Activated naive CD8-positive, alpha-beta T cell treated with anti-CD3 and anti-CD28 coated beads for 36 hours (primary cell): ENCODE measurements at places on chromosomes 3 and 15.
A peak's percentile ranks its signal among the peaks of the same experiment; 100 is the strongest.

- no peak for DNase-seq
These were observed 150.8 kb upstream of the KCNMB2 start for GRCh38 chr3:178385280-178385952.

GRCh38 chr3:72440491-72440890, 407.8 kb downstream of the SHQ1 start:
- no peak for DNase-seq

DNA sequence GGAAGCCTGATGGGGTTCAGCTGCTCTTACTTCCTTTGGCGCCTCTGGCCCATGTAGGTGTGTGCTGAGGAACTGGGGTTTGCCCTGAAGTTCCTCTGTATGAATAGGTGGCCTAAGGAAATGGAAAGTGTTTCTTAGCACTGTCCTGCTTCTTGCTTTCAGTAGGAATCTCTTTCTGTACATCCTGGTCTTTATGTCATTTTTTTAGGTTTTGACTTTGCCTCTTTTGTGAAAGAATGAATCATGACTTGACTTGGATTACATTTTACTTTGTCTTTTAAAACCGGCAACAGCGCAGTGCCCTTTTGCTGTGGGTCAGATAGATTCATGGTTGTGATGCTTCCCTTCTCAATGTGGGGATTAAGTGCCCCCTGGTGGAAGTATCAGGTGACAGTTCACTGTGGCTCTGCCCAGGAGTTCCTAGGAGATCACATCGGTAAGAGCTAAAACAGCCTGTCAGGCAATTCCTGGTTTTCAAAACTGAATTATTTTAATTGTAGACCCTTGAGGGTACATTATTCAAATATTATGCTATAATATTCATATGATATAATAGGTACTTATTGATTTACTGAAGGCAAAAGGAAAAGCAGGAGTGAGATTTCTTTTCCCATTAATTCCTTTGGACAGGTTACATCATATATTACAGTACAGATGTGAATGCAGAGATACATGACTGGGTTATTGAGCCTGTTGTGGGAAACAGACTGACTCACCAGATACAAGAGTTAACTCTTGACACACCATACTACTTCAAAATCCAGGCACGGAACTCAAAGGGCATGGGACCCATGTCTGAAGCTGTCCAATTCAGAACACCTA, 95.4 kb downstream of the HCN4 start:
- peak; percentile 31 for DNase-seq

GRCh38 chr3:48013288-48013980, 2.8 kb downstream of the MAP4 start:
- DNase-seq: no peak

DNA sequence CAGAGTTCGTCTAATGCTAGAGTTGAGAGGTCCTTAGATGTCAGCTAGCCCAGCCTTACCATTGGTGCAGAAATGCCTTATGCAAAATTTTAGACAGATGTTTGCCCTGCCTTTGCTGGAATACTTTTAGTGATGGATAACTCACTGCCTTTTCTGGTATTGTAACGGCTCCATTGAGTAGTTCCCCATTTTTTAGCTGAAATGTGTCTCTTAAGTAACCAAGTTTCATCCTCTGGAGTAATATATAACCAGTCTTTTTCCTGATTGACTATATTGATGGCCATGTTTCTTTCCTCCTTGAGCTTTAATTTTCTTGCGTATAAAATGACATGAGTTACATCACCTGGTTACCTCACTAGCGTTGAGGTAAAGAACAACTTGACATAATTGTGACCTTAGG, 45.0 kb downstream of the SNRK start:
- no peak for DNase-seq

GRCh38 chr3:9715764-9716437, 12.3 kb downstream of the CPNE9 start:
- DNase-seq: peak; percentile 36

DNA sequence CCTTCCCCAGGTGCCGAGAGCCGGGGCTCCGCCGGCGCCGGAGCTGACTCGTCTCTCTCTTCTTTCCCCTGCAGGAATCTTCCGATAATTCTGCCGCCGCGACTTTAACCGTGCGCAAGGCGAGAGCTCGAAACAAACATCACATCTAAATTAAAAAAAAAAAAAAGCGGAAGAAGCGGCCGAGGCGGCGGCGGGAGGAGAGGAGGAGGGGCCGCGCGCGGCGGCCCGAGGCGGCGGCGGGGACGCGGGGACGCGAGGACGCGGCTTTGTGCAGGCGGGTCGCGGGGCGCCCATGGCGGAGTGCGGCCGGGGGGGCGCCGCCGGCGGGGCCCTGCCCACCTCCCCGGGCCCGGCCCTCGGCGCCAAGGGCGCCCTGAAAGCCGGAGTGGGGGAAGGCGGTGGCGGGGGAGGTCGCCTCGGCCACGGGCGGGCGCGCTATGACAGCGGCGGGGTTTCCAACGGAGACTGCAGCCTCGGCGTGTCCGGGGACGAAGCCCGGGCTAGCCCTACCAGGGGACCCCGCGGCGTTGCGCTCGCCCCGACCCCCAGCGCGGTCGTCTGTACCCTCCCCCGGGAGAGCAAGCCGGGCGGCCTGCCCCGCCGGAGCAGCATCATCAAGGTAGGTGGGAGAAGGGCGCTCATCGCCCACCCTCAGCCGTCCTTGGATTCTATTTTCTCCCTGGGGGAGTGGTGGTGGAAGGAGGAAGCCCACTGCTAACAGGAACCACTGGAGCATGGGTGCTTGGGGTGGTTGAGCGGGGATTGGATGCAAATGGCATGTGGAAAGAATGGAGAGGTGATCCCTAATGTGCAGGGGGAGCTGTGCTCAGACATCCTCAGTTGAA, at the start of gene PLCL2:
Gene PLCL2 (plus strand): TSS at position 208 of the 845 bp plus-strand sequence. CDS start 85 bp downstream, at position 293.
- peak; percentile 63 for DNase-seq

DNA sequence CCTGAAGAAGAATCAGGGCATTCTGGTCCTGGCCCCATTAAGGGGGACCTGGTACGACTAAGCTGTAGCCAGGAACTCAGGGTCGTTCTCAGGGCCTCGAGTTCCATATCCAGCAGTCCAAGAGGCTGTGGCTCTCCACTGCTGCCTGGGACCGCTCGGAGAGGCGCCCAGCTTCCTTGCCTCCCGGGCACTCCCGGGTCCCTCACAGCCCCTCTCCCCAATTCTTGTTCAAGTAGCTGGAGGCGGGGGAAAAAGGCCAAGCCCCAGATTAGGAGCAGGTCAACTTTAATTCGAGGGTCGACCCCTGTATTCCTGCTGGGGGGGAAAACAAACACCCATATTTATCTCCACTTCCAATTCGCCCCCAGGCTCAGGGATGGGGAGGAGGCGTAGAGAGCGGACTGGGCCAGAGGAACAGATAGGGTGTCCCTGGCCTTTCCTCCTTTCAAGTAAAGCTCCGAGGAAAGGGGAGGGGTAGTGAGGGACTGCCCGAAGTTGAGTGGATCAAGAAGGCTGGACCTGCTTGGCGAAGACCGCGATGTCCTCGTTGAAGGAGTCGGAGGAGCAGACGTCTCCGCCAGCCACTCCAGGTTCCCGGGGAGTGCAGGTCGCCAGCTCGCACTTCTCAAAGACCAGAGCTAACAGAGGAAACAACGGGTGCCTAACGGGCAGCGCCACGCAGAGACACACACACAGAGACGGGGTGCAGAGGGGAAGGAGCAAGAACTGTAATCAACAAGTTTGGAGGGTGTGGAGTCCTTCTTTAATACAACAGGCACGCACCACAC, 4.4 kb downstream of the MEIS2 start:
- no peak for DNase-seq
